ENCODE measurements at places on chromosomes 13 and 19.

DNA sequence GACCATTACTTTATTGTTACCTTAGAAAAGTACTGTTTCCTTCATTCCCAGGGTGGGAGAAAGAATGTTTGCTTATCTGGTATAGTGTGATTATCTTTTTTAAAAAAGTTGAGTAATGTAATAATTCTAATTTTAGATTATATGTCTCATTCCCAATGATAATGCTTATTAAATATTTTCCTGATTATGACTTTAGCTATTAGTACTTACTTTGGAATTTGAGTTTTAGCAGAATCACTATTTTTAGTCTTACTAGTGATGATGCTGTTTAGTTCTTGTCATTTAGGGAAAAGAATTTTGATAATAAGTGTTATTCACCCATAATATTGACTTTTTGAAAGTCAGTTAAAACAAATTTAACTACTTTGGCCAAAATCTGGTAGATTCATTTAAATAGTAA lies 95.2 kb downstream of the FRY start:
- DNase-seq = no peak

- no peak for DNase-seq
Measured at GRCh38 chr13:106874323-106874722, 306.4 kb upstream of the ARGLU1 start.

DNA sequence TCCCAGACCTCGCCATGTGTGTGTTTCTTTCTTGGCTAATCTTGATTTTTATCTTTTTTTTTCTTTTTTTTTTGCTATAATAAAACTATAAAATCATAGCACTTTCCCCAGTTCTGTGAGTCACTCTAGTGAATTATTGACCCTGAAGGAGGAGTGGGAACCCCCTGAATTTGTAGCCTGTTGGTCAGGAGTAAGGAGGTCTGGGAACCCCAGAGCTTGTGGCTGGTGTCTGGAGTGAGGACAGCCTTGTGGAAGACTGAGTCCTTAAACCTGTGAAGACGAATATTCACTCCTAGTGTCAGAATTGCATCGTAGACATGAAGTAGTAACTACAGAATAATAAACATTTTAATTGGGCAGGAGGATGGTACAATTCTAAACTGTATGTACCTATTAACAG lies 7.4 kb downstream of the EID2B start:
- no peak for DNase-seq

DNA sequence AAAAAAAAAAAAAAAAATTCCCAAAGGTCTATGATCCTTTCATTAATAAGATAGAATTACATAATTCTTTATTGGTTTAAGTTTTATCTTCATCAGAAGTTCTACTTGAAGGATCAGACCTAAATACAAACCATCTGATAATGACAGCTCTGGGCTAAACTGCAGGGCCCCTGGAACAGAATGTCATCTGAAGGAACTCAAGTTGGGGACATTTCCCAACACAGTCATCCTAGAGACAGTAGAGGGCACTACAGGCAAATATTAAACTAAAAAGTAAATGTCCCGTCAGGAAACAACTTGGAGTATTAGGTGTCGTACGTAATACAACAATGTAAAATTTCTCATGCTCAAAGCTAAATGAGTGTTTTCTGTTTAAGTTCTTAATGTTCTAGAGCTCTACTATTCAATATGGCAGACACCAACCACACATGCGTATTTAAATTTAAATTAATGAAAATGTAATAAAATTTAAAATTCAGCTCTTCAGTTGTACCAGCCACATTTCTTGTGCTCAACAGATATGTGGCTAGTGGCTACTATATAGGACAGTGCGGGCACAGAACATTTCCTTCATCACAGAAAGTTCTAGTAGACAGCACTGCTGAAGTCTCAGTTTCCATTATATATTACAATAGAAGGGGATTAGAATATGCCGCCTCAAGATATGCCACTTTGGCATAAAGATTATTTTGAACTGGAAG lies 21.8 kb upstream of the NAXD start:
- no peak for DNase-seq

DNA sequence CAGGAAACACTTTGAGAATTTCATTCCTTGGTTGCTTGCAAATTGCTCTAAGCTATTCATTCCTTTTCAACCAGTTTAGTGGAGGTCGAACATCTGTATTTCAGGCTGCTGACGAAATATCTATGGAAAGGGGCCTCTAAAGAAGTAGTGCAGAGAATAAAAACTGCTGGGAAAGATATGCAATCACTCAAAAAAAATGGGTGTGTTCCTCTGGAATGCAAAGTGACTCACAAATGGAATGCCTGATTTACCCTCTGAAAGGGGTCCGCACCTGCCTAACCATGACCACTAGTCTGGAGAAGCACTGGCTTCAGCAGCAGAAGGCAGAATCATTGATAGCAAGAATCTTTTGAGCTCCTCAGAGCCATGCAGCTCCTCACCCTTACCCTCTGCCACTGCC lies 129.4 kb downstream of the PCDH9 start:
- no peak for DNase-seq

- no peak for DNase-seq
Measured at GRCh38 chr13:24630851-24631620, 49.2 kb upstream of the ATP12A start.

DNA sequence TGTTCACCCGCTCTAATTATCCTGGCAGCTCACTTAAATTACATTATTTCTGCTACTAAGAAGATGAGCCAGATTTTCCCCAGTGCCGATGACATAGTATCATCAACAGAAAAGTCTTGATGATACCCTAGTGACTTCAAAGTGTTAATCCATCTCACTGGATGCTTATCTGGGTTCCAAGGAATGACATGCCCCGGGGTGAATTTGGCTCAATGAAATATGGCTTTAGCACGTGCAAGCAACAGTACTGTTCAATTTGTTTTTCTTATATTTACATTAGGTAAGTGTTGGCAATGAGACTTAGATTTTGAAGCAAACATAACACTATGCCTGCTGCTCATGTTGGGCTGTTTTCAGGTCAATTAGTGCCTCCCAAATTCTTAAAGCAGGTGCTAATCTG lies 548.2 kb upstream of the SLITRK1 start:
- no peak for DNase-seq

- no peak for DNase-seq
Measured at GRCh38 chr13:74000876-74001275, 133.3 kb downstream of the KLF12 start.

DNA sequence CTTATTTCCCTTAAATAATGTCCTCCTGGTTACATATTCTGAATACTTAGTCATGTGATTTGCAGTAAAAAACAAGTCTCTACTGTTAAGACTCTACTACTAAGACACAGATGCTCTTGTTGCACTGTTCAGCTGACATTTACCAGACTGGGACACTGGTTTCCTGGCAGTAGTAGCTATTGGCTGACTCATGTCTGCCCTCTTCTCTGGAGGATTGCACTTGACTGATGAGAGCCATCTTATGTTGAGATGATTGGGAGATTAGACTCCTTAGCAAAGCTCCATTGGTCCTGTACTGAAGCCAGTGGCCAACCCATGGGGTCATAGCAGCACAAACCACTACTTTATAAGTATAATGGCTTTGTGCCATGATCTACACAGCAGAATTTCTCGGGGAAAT lies 1672.6 kb upstream of the PCDH20 start:
- DNase-seq = no peak

DNA sequence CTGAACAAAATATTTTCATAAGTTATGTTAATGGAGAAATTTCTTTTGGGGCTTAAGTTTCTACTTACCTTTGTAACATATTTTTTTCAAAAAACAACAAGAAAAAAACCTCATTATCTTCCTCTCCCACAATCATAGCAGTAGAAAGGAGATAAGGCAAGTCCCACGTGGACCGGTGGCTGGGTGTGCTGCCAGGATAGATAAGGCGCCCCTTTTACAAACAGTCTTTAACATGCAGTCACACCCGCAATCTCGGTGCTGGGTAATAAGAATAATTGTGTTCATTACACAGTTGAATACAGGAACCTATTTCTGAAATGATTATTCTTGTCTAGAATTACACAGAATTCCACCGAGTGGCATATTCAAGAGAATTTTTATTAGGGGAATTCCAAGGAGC lies 1202.3 kb downstream of the UQCRFS1 start:
- DNase-seq = no peak

DNA sequence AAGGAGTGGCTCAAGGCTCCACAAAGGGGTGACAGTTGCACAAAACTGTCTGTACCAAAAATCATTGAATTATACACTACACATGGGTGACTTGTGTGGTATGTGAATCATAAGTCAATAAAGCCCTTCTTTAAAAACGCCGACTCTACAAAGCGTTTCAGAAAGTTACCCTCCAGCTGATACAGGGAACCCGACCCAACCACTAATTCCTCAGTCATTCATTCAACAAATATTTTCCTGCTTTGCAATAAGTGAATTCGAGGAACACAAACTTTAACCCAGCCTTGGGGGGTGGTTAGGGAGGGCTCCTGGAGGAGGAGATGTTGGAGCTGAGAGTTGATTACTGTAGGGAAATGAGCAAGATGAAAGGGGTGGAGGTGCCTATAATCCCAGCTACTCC lies 32.0 kb downstream of the LTBP4 start:
- no peak for DNase-seq

- DNase-seq = no peak
Measured at GRCh38 chr19:8206147-8207087, 2.8 kb upstream of the CERS4 start.

DNA sequence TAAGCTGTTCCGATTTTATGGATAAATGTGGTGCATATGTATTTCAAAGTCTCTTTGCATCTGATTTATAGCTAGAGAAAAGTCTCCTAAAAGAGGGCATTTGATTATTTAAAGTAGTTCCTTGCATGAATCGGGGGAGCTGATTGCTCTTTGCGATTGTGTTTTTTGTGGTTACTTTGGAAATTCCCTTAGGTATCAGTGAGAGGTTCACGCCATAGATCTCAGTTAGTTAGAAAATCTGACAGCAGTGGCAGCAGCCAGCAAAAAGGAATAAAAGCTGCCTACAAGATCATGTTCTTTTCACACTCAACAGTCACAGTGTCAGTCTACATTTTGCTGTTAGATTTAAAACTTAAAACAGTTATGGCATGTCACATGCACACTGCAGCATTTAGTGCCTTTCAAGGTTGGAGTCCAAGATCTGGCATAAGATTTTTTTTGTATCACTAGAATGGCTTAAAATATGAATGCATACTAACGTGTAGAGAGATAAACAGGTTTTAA lies 436.5 kb upstream of the PCDH20 start:
- DNase-seq = no peak

GRCh38 chr19:27780367-27781075 lies 1432.4 kb downstream of the UQCRFS1 start:
- no peak for DNase-seq

GRCh38 chr13:49620170-49620621 lies 8.1 kb upstream of the ARL11 start:
- no peak for DNase-seq

GRCh38 chr19:37074819-37075362 lies 3.3 kb upstream of the ZNF420 start:
- DNase-seq = no peak

DNA sequence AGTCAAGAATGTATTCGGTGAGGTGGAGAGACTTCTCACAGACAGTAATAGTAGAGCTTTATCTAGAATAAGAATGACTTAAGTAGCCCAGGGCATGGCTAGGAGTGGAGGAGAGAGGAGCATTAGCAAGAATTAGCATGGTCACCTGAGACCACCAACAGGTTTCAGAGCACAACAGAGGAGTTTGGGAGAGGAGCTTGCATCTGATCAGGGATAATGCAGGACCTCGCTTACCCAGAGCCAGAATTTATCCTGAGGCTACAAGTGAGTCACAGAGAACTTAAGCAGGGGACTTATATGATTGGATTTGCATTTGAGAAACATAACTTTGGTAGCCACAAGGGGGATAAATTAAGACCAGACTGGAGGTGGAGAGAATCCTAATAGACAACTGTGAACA lies 102.1 kb upstream of the FNDC3A start:
- DNase-seq = no peak

- DNase-seq = no peak
Measured at GRCh38 chr13:113151745-113152690, 6.4 kb upstream of the PROZ start.

DNA sequence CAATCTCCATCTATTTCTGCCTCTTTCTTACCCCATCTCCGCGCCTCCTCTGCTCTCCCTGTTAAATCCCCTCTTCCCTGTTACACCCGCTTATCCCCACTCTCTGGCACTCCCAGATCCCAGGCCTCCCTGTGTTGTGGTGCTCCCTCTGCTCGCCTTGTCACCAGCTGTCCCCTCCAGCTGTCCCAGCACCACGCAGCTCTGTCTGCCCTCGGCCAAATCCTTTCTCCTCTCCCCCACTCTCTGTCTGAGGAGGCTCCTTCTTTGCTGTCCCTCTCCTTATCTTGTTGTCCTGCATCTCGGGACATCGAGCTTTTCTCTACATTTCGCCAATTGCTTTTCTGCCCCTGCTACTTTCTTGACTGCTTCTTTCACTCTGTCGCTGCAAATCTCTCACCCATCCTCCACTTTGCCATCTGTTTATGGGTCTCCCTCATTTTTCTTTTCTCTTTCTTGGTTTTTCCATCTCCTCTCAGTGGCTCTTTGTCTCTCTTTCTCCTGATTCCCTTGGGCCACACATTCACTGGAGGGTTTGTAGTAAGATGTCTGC lies 941 bp downstream of the ZNF160 start:
- DNase-seq = no peak

DNA sequence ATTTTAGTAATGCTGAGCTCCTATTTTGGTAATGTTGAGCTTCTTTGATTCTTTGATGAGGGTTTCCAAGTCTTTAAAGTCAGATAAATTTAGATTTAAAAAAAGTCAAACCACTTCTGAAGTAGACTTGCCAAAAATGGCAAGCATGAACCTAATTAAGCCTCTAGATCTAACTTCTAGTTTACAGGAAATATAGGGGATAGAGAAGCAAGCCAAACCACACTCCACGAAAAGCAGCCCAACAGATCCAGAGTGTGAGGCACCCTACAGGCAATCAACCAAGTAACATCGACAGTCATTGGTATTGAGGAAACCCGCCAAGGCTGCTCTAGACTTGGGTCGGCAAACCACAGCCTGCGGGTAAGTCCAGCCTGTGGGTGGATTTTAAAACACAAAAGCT lies 3.7 kb downstream of the GGACT start:
- DNase-seq = no peak

GRCh38 chr19:23439623-23440022 lies 44.4 kb upstream of the ZNF91 start:
- no peak for DNase-seq

DNA sequence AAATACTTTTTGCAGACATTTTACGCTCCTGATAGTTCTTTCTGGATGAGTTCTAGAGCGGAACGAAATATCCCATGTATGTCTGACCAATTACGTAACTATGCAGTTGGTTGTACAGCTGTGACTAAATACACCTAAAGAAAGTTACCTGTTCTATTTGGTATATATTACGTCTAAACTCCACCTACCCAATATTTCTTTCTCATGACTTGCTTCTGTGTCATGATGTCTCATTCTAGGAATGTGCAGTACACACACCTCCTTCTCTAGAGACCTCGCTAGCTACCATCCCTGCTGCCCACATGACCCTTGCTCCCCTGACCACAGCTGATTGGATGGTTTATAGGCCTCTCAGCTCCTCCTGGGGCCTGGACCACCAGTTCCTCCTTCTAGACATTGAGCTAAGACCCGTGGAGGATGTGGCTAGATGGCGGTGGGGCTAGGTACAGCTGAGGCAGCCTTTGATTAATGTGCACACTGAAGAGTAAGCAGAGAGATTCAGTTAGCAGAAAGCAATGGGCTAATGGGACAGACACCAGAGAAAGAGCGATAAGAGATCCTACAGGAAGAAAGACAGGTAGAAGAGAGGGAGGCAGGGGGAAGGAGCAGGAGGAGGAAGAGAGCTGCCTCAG lies 422.1 kb downstream of the COG6 start:
- no peak for DNase-seq

- no peak for DNase-seq
Measured at GRCh38 chr13:89738072-89738471, 1609.4 kb upstream of the MIR17HG start.

GRCh38 chr13:99353836-99354235 lies 46.6 kb upstream of the GPR183 start:
- DNase-seq = no peak

Data from stimulated activated CD8-positive, alpha-beta memory T cell treated with anti-CD3 and anti-CD28 coated beads, Interleukin-2, amount 100 ng/mL, for 48 hours (primary cell).